Activated CD8-positive, alpha-beta memory T cell treated with anti-CD3 and anti-CD28 coated beads for 1 hour (primary cell): ENCODE measurements at places on chromosomes 7 and 10.

GRCh38 chr10:127034790-127035189 is 129.6 kb downstream of the DOCK1 start:
- no peak for DNase-seq

- DNase-seq = no peak
These were observed 342.3 kb downstream of the SUGCT start for GRCh38 chr7:40477094-40477493.

GRCh38 chr7:48933549-48934085 is 9.3 kb downstream of the CDC14C start:
- DNase-seq = no peak

GRCh38 chr7:112765105-112765504 is 25.1 kb downstream of the TMEM168 start:
- DNase-seq = no peak

DNA sequence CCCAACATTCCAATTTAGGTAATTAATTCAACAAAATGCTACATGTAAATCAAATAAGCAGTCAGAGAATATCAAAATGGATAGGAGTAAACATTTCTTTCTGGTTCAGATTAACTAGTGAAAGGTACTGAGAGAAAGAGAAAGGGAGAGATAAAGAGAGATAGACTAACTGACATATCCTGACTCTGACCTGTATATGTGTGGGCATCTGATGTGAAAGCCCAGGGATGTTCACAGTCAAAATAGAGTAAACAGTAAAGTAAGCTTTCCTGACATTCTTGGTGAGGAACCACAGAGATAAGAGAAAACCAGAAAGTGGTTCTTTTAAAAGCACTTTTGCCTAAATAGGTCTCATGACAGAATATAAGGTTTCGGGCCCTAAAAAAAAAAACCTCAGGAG is 37.5 kb upstream of the ANK3 start:
- DNase-seq = no peak

GRCh38 chr7:101519324-101520023 is 109.6 kb downstream of the MYL10 start:
- DNase-seq = no peak

GRCh38 chr7:124790645-124791044 is 25.1 kb upstream of the GPR37 start:
- DNase-seq = no peak

GRCh38 chr7:25515633-25516275 is 287.5 kb upstream of the NPVF start:
- DNase-seq = no peak

- no peak for DNase-seq
These were observed 120.0 kb upstream of the PLPP4 start for GRCh38 chr10:120336911-120337540.

GRCh38 chr10:77267703-77268675 is 369.6 kb downstream of the KCNMA1 start:
- DNase-seq = no peak

GRCh38 chr7:142053988-142054387 is 57.5 kb upstream of the MGAM2 start:
- DNase-seq = no peak
